ENCODE measurements at places on chromosomes 1 and 21. TPM values are rescaled to one million over a fixed set of nuclear protein-coding genes. Genes with fewer than 3 reads are reported as not detected.

The SELP gene
- polyA plus RNA-seq = not detected

The MROH7 gene
- 0.09 TPM for polyA plus RNA-seq

The MFAP2 gene
- 1.4 TPM for polyA plus RNA-seq

The AIRE gene
- not detected for polyA plus RNA-seq

The LEFTY1 gene
- polyA plus RNA-seq = 1.8 TPM

The SAMD13 gene
- polyA plus RNA-seq = 0.09 TPM

The CGN gene
- 0.81 TPM for polyA plus RNA-seq

The MRPS14 gene
- 32.0 TPM for polyA plus RNA-seq

The PRKAA2 gene
- 7.5 TPM for polyA plus RNA-seq

The F5 gene
- 64.0 TPM for polyA plus RNA-seq

The PDE9A gene
- polyA plus RNA-seq = 22.9 TPM

The ARHGAP30 gene
- 0.13 TPM for polyA plus RNA-seq

The RNU1-2 gene
- polyA plus RNA-seq = under 0.01 TPM

The NENF gene
- polyA plus RNA-seq = 28.7 TPM

The PAX7 gene
- not detected for polyA plus RNA-seq

The EPS15 gene
- 13.5 TPM for polyA plus RNA-seq

The PTPN7 gene
- 0.05 TPM for polyA plus RNA-seq

The GRIK3 gene
- not detected for polyA plus RNA-seq

The UBL4B gene
- polyA plus RNA-seq = not detected

The LPAR3 gene
- polyA plus RNA-seq = not detected

The CFAP141 gene
- not detected for polyA plus RNA-seq

The C1orf87 gene
- not detected for polyA plus RNA-seq
